Stimulated activated CD8-positive, alpha-beta memory T cell treated with anti-CD3 and anti-CD28 coated beads, Interleukin-2, amount 100 ng/mL, for 48 hours (primary cell): ENCODE measurements at places on chromosomes 16 and 17.

GRCh38 chr16:81496742-81497141 lies 52.1 kb downstream of the CMIP start:
- DNase-seq: no peak

DNA sequence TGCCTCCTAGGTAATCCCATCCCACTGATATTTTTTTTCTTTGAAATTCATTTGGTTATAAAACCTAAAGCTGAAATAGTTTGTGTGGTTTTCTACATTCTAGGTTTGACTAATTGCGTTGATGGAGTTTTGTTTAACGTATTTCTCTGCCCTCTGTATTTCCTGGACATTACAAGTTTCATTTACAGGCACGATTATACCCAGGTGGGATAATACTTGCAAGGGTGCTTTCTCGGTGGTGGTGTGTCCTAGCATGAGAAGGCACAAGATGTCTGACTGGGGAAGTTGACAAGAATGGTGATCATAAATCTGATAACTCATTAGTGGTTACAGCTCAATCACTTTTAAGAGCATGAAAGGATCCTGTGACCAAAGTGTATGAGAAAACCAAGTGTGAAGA lies 45.0 kb downstream of the DYNLRB2 start:
- no peak for DNase-seq

DNA sequence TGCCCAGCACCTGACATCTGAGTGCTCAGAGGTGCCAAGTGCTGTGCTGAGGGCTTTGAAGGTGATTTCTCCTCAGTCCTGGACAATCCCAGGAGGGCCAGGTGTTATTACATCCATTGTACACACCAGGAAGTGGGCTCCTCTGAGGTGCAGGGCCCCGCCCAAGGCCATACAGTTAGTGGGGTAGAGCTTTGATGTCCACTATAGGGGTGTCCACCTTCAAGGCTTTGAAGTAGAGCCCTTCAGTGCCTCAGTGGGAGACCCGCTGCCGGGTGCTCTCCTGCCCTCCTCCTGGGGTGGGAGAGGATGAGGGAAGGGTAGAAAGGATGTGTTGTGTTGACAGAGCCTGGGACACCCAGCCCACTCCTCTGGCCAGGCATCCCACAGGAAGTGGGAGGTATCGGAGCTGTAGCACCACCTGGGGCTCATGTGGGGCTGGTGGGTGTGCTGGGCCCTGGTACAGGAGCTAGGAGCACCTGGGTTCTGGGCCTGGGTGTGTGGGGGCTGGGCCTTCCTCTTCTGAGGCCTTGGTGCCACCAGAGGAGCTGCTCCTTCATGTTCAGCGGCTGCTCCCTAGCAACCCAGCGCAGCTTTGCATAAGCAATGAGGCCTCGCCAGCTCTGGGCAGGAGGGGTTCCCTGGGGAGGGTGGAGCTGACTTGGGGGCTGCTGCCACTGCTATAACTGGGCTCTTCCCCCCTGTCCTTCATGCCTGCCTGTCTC lies 7.4 kb downstream of the LASP1 start:
- DNase-seq: no peak

GRCh38 chr17:6994118-6994598 lies 1.7 kb upstream of the ALOX12 start:
- DNase-seq: no peak

- DNase-seq: no peak
These were observed 1.3 kb upstream of the TNFSF13 start for GRCh38 chr17:7557147-7557764.

DNA sequence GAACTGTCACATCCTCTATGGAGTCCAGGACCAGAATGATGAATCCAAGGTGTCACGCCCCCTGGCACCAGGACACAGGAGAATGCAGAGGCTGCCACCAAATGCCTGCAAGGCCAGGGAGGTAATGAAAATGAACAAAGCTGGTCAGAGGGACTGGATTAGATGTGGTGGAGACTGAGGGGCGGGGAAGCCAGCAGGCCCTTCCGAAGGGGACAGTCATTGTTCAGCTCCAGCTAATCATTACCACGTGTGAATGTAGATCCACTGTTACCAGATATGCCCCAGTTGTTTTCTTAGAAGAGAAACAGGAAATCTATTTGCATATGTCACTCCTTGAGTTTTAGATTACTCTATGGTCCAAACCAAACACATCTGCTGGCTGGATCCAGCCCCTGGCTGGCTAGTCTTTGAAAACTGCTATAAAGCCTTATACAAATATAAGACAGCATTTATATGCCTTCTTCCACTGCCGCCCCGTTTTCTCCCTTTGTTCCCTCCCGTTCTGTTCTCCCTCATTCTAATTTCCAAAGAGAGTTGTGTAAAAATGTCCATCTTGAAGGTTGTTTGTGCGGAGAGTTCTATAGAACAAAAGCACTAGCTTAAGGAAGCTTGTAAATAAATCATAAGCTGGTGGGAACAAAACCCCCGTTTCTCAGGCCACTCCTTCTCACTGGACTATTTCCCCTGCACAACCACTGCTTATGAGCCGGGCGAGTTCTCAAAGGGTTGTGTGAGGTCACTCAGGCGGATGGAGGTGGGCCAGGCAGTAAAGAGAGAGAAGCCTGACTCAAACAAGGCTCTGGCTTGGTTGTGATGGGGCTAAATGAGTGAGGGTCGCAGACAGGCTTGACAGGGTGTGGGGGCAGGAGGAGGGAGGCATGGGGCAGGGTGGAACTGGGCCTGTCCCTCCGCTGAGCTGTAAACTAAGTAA lies 14.2 kb downstream of the CRYM start:
- no peak for DNase-seq

- no peak for DNase-seq
These were observed 23.7 kb downstream of the B4GALNT2 start for GRCh38 chr17:49156256-49156655.
